GM20000 (cell line): ENCODE measurements at places on chromosomes 5 and 9.

- DNase-seq = no peak
Measured at GRCh38 chr9:38482918-38483592, 58.8 kb upstream of the IGFBPL1 start.

DNA sequence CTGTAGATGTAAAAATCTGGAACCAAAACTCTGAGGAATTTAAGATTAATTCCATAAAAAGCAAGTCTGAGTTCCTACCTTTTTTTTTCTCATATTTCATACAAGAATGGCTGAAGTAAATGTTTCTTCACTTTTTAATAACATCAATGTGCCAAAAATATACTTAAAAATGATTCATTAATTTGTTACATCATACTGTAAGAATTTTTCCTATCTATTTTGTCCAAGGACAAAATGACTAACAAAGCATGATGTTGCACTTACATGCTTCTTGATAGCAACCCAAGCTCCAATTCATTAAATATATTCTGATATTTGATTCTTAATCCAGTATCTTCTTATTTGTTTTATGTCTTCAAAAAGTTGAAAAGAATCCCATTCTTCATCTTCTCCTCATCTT, 988.3 kb downstream of the TLE1 start:
- DNase-seq = no peak

DNA sequence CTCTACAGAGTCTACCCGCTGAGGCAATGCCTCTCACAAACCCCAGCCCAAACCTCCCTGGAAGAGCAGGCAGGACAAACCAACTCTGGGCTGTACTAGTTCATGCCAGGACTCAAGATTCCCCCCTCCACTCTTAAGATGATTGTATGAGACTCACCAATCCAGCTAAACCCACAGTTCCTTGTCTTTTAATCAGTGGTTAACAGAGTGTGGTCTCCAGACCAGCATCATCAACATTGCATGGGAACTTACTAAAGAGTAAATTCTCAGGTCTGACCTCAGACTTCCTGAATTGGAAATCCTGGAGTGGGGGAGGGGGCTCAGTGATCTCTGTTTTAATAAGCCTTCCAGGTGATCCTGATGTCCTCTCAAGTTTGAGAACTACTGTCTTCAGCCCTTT, 240.9 kb downstream of the GAS1 start:
- no peak for DNase-seq

GRCh38 chr9:100287186-100287585, 65.6 kb downstream of the TEX10 start:
- no peak for DNase-seq

DNA sequence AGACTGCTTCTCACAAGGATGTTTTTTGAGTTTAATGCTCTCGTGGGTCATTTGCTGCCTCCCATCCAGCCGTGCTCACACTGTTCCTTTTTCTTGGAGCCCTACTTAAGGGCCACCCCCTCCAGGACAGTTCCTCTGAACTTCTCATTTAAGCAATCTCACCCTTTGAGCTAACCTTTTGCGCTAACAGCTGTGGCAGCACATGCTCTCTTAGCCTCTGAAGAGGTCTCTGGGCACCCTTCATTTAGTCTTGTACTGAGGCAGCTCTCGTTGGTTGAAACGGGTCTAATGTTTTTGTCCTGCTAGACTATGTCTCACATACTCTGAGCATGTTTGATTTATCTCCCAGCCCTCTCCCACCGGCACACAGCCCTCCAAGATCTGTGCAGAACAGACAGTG, 11.8 kb downstream of the ALDH1B1 start:
- no peak for DNase-seq

GRCh38 chr5:33973271-33973670, 11.2 kb downstream of the SLC45A2 start:
- peak; percentile 50 for DNase-seq

DNA sequence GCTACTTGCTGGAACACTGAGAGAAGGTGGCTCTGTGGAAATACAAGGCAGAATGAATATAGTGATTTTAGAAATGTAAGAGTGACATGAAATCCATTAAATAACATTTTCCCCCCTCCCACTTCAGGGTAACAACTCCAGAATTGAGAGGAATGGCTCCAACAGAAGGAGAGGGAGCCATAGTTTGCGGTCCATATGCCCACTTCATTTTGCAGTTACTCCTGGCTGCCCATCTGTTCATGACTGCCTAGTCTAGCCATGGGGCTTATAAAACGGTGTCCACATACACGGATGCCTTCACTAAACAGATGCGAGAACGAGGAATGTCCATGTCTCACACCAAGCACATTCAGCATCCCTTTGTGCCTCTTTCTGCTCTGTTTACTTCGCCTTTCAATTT, 186.7 kb downstream of the TMEM38B start:
- DNase-seq = no peak

- no peak for DNase-seq
Measured at GRCh38 chr5:140242099-140242498, 60.8 kb downstream of the PFDN1 start.

- no peak for DNase-seq
Measured at GRCh38 chr5:133006653-133007052, 19.7 kb downstream of the ZCCHC10 start.

- no peak for DNase-seq
Measured at GRCh38 chr5:170545811-170546210, 42.0 kb downstream of the KCNIP1 start.

DNA sequence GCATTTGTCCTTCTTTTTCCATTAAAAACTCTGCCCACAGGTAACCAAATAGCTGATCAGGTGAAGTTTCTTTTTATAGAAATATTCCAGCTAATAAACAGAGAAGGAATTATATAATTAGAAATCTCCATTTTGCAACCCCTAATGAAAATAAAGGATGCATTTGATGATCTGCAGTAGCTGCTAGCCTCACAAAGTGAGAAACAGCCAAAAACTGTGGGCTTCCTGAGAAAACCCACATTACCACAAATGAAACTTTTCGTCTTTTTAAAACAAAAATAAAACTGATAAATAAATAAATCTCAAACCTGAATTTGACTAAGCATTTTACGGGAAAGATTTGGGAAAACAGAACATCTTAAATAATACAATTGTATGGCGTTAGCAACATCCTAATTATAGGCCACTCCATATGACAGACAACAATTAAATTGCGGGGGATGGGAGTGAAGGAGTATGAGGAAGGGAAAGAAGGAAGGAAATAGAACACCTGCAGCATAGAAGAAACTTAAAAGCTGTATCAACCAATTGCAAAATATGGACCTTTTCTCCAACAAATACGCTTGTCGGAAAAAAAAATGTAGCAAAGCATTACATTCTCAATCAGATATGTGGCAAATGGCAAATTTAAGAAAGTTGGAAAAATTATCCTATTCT, 283.0 kb upstream of the ITGA1 start:
- no peak for DNase-seq

DNA sequence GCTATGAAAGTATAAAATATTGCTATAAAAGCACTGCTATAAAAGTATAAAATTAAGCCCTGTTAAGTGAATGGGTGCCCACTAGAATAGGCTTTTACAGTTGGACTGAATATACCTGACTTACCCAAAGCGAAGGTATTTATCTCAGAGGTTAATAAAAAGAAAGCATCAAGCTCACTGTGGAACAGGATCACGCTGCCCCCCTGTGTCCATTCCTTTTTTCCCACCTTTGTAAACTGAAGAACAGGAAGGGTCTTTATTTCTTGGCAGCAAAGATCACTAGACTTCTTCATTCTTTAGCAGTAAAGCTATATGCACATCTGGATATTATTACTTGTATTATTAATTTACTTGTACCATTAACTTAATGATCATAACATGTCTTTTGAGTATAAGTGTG, 22.1 kb upstream of the PLPP6 start:
- DNase-seq = peak; percentile 33

DNA sequence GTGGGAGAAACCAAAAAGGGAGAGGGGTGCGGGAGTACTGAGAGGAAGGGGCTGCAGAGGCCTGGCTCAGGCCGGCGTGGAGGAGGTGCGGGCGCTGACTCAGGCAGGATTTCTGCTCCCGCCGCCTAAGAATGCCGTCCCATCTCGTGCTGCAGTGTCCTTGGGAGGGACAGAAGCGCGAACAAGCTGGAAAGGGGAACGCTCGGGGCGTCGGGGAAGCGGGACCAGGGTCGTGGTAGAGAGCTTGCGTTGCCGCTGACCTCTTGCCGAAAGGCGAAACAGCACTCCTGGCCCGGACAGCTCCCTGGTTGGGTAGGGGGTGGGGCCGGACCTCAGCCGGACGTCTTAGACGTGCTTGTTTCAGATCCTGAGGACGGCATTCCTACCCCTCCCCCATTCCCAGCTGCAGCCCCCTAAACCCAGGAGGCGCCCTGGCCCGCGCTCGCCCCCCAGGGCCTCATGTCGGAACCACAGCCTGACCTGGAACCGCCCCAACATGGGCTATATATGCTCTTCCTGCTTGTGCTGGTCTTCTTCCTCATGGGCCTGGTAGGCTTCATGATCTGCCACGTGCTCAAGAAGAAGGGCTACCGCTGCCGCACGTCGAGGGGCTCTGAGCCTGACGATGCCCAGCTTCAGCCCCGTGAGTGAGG, 1.1 kb downstream of the RELL2 start:
- peak; percentile 70 for DNase-seq

GRCh38 chr9:90140131-90140818, 502.3 kb downstream of the DIRAS2 start:
- no peak for DNase-seq

GRCh38 chr5:165497707-165498106, 1992.3 kb downstream of the MAT2B start:
- no peak for DNase-seq

DNA sequence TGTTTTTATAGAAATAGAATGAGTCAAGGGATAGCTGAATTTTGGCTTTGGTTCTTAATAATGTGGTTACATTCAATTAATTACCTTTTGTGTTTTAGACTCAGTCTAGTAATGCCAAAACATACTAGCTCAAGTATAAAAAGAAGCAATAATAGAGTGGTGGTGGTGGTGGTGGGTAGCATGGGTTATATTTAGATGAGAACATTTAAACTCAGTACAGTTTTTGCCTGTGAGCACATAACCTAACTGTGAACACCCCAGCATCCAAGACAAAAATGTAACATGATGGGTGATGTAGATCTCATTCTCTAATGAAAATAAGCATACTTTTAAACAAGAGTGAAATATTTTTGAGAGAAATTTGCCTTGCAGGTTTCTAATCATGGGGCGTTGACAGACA, 14.2 kb downstream of the CPEB4 start:
- no peak for DNase-seq

- peak; percentile 19 for DNase-seq
Measured at GRCh38 chr5:137695651-137696428, 40.0 kb downstream of the KLHL3 start.

- DNase-seq = no peak
Measured at GRCh38 chr5:154165886-154166285, 24.6 kb upstream of the GALNT10 start.

DNA sequence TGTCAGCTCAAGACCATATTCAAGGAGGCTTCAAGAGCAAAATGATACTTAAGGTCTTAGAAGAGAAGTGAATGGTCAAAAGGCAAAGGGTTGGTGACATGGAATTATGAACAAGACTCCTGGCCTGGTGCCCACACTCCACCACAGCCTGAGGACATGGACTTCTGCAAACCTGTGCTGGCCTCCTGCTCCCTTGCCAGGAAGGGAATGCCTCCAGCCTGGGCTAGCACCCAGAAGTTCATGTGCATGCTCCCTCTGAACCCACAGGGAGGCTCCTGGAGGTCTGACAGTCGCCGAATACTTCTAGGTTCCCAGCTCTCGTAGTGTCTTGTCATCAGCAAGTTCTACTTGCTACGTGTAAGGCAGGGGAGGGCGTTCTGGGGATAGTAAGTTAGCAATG, 156.7 kb downstream of the FSTL4 start:
- no peak for DNase-seq

- DNase-seq = no peak
Measured at GRCh38 chr5:168969326-168969886, 331.5 kb downstream of the SLIT3 start.

- DNase-seq = peak; percentile 37
Measured at GRCh38 chr5:10111571-10111970, 138.1 kb downstream of the ATPSCKMT start.

- peak; percentile 7 for DNase-seq
Measured at GRCh38 chr5:128498844-128499455, 39.1 kb downstream of the FBN2 start.

GRCh38 chr9:80062567-80062966, 490.8 kb downstream of the TLE4 start:
- DNase-seq = no peak

GRCh38 chr5:25119650-25120049, 474.9 kb upstream of the CDH10 start:
- peak; percentile 13 for DNase-seq

DNA sequence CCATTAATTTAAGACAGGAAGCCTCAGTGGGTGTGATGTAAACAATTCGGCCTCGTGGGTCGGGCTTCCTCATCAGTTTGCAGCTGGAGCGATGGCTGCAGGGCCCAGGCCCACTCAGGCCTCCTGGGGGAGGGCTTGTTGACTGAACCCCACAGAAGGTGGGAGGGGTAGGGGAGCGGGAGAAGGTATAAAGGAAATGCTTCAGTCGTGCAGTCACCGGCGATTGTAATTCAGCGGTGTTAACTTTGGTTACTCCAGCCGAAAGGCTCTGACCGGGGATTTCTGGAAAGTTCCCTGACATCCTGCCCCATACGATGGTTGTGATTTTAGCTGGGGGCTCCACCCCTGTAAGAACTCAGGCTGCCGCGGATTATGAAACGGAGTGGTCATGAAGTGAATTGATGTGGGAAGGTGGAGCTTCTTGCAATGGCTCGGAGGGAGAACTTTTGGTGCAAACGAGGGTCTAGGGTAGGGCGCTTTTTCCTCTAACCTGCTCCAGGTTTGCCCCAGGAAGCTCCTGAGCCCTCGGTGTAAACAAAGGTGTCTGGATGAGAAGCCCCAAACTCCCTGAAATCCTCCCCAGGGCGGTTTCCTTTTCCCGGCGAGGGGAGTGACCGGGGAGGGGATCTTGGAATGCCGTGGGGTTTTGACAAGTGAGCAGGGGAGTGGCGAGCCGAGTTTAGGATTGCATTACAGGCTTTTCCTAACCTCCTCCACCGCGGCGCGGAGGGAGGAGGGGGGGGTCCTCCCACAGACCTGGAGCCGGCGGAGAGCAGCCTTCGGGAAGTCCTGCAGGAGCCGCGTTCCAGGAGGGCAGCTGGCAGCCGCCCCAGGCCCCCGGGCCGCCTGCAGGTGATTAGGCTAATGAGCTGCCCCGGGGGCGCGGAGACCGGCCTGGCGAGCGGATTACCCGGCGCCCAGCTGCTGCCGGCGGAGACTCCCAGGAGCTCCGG, 215.5 kb downstream of the PDZD2 start:
- no peak for DNase-seq

- no peak for DNase-seq
Measured at GRCh38 chr9:123639743-123640142, 283.7 kb downstream of the CRB2 start.

- no peak for DNase-seq
Measured at GRCh38 chr9:134150557-134151214, 13.7 kb downstream of the RNU6ATAC start.

DNA sequence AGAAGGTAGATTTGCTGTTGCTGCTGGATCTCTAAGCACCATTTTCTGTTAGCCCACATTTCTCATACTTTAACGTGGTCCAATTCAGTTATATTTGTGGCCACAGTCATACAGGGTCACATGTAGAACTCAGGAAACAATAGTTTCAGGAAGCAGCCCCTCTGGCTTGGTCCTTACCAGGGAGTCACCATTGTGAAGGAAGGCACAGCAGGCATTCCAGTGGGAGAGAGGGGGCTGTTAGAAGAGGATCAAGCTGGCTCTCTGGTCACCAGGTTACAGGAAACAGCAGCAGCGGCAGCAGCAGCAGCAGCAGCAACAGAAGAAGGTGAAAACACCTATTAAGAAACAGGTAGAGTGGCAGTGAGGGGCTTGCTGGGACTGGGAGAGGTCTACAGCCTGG, 14.5 kb downstream of the C9orf43 start:
- no peak for DNase-seq

GRCh38 chr5:32315221-32316014, 2.7 kb upstream of the MTMR12 start:
- DNase-seq = no peak
